ENCODE measurements at places on chromosomes 1 and 21. TPM values are rescaled to one million over a fixed set of nuclear protein-coding genes. Genes with fewer than 3 reads are reported as not detected.

DNA sequence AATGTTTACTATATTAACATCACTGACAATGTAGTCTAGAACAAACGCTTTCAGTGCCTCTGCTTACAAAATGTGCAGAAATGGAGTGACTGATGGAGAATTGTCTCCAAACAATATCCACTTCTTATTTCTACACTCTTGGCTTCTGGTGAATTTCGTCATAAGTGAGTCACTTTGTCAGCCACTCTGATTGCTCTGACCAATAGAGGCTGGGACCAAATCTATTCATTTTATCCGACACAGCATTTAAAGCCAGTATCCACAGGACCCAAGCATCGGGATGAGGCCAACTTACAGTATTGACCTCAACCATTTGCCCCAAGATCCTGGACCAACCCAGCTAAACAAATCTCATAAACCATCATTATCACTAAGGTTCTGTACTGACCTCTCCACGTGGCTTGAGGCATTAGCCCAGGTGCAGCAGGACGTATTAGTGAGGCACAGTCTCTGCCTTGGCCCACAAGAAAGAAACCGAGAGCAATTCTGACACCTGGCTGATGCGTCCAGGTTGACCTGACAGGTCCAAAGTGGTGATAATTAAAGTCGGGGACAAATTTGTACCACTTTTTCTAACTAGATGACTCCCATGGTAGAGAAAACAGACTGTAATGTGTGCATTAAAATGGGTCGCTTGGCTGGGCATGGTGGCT, 53.3 kb upstream of the ERO1B start:
- no peak for DNase-seq

GRCh38 chr1:198068285-198068684, 88.5 kb upstream of the NEK7 start:
- DNase-seq = no peak

GRCh38 chr1:246151796-246152434, 355.2 kb downstream of the SMYD3 start:
- DNase-seq = no peak

GRCh38 chr1:58710190-58711085, 10.6 kb upstream of the MYSM1 start:
- no peak for DNase-seq

DNA sequence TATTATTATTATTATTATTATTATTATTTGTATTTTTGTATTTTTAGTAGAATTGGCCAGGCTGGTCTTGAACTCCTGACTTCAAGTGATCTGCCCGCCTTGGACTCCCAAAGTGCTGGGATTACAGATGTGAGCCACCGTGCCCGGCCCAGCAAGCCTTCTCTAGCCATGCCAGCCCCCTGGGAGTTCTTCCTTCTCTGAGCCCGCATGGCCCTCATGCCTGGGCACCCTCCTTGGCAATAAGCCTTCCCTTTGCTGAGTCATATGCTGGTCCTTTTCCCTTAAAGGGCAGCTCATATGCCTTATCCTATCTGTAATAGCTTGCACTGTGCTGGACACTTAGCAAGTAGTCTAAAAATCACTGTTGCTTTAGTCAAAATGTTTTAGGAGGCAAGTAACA, 8.5 kb upstream of the NBL1 start:
- DNase-seq = no peak

SPRR1A gene
- not detected for total RNA-seq

RPE65 gene
- not detected for total RNA-seq
